Fibroblast of skin of right quadriceps (primary cell): ENCODE measurements at places on chromosomes 4 and X.

DNA sequence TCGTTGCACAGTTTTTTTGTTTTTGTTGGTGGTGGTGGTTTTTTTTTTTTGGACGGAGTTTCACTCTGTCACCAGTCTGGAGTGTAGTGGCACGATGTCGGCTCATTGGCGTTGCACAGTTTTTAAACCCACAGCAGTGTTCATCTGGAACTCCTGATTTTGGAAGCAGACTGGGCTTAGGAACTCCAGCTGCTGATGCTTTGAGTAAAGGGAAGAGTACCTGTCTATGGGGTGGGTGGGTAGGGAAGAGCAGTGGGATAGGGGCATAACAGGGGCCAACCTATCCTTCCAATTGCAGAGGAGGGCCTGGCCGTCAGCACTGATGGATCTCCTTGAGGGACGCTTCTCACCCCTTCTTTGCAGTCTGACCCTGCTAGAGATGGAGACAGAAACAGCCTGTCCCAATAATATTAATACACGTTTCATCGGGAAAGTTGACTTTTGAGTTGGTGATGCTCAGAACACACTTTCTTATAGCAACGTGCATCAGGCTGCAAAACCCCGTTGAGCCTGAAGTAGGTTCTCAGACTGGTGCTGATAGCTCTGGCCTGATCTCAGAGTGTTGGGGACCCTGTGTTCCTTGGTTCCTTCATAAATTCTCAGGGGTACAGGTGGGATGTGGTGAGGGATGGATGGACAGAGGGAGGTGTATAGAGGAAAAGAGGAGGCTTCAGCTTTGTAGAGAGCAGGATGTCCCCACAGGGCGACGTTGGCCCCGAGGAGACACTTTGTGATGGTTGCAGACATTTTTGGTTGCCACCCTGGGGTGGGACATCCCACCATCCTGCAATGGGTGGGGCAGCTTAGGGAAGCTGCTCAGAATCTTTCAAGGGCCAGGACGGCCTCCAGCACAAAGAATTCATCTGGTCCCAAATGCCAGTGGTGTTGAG is 2.3 kb downstream of the CD99 start:
- DNase-seq, result no peak

- no peak for DNase-seq
These were observed 53.2 kb downstream of the ADGRA3 start for GRCh38 chr4:22462688-22463087.

GRCh38 chrX:119942173-119942819 is 1.3 kb downstream of the NKAP start:
- DNase-seq, result no peak

- no peak for DNase-seq
These were observed 94.4 kb downstream of the NPNT start for GRCh38 chr4:105989485-105990242.

DNA sequence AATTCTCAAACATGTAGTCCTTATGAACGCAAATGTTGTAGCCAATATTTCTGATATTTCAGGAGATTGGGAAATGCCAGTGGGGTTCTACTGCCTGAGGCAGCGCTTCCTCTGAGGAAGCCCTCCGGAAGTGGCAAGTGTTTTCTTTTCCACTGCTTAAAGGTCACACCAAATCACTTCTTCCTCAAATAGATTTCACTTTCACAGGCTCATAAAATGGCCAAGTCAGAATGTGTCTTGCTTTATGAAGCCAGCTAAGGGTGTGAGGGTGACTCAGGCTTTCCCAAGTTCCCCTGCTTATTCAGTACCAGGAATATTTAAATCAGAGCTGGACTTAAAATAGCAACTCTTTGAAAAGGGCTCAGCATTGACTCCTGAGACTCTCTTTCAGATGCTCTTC is 514.2 kb upstream of the DIPK2B start:
- DNase-seq, result peak; percentile 71

- no peak for DNase-seq
These were observed 114.9 kb downstream of the SPOCK3 start for GRCh38 chr4:167119392-167119791.

DNA sequence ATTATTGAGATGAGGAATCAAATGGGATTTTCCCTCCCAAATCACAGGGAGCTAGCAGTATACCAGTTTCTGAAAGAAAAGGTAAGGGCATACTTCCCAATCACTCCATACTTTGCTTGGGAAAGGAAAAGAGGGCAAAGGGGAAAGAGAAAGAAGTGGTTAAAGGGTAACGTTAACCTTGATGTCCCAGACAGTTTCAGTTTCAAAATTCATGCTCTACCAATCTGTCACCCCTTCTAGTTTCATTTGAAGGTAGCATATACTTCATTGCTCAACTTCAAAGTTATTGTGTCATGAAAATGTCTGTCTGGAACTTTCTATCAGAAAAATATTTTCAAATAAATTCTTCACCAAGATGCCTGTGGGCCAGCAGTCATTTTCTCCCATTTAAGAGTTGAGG is 16.0 kb downstream of the TNMD start:
- no peak for DNase-seq

GRCh38 chr4:156594624-156595023 is 377.0 kb downstream of the PDGFC start:
- DNase-seq, result peak; percentile 19

- DNase-seq, result no peak
These were observed 48.9 kb downstream of the ACSL4 start for GRCh38 chrX:109684136-109684535.

DNA sequence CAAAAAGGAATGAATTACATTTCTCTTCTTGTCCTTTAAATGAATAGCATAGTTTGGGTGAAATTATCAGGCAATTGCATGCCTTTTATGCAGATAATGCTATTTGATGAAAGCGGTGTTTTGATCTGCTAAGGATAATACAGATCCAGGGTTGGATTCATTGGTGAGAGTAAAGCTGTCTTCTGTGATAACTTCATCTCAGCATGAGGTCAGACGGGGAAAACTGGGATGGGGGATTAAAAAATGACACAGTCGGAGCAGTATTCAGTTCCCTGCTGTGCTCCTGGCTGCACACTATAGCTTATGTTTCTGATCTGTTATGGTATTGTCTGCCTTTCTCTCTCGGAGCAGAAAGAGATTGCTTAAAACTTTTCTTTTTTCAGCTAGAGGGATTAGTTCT is 105.9 kb upstream of the TENM3 start:
- peak; percentile 71 for DNase-seq

DNA sequence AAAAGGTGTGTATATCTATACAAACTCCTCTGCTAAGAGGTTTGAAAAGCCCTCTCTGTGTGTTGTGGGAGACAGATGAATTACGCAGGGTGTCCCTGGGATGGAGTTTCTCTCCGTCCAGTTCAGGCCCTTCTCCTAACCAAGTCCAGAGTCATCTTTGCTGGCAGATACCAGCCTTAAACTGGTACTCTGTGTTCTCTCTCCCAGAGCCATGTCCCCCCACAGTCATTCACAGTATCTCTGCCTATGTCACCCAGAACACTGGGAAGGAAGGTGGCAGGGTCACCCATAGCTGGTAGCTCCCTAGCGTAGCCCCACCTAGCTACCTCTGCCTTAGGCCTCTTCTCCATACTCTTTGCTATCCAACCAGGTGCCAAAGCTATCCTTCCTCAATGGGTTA is 8.9 kb downstream of the AMER1 start:
- DNase-seq, result no peak

GRCh38 chr4:98662626-98663225 is 4.3 kb upstream of the TSPAN5 start:
- DNase-seq, result no peak

DNA sequence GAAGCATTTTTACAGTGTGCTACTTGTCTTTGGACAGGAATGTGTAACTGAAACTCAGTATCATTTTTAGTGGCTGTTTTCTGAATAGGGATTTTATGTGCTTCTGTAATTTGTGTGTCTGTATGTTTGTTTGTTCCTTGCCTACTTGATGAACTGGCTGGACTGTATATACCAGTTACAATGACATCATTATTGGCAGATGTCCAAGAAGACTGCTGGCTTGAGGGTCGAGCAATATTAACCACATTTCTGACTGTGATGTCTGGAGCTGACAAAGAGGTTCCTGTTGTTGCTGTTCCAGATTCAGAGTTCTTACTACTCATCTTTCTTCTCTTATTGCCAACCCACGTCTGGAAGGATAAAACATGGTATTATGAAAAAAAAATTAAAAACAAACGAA is 33.0 kb downstream of the HDX start:
- DNase-seq, result peak; percentile 14

DNA sequence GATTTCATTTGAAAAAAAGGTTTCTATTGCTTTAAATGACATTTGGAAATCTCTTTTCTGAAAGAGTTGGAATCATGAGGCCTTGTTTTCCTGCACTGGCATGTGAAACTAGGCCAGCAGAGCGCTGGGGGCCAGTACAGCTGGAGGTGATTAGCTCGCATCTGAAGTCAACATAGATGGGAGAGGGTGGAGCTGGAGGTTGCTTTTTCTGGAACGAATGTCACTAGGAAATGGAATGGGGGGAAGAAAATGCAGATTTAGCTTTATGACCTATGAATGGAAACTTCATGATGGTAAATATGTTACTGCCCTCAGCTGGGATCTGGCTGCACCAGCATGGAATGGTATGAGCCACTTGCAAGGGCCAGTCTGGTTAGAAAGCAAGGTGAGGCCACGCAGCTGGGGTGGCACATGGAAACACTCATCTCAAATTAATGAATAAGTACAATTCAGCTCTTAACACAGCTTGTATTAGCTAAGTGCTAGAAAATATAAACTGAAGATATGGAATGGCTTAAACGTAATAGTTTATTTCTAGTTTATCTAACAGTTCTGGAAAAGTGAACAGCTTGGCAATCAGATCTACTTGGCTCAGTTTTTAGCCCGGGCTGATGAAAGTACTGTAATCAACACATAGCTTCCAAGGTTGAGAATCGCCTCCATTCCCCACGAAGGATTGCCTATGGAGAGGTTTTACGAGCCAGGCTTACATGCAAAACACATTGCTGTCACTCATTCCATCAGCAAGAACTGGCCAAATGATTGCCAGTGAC is 32.5 kb downstream of the SLC10A6 start:
- DNase-seq, result peak; percentile 82

DNA sequence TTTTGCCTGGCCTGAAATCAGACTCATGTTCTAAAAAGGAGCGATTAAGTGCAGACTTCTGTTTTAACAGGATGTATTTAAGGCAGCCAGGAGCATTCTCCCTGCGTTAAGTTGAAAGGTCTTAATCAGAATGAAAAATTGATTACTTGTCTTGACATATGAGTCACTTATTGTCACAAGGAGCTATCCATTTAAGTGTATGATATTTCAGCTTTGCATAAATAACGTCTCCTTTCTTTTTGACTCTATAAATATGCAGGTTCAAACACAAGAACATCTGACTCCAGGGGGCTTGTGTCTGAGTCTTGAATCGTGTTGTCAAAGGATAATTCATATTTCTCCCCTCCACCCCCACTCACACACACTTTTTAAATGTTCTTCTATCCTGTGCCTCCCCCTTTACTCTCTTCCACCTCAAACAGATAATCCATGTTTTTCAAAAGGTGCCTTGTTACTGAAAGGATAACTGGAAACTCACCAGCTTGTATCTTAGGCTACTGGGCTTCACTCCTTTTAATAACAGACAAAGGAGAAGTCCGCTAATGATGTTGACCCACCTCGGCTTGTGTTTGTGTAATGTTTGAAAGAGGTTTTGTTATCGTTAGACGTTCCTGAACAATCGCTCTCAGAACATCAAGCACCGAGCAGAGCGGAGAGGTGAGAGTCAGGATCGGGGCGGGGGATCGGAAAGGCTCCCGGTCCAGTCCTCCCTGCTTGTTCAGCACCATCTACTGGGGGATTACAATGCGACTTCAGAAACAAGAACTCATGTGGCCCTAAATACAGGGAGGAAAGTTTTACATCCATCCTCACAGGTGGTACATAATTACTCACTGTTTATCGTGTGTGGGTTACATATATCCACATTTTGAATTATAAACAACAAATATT is 107.5 kb upstream of the RPL34 start:
- DNase-seq, result peak; percentile 52

DNA sequence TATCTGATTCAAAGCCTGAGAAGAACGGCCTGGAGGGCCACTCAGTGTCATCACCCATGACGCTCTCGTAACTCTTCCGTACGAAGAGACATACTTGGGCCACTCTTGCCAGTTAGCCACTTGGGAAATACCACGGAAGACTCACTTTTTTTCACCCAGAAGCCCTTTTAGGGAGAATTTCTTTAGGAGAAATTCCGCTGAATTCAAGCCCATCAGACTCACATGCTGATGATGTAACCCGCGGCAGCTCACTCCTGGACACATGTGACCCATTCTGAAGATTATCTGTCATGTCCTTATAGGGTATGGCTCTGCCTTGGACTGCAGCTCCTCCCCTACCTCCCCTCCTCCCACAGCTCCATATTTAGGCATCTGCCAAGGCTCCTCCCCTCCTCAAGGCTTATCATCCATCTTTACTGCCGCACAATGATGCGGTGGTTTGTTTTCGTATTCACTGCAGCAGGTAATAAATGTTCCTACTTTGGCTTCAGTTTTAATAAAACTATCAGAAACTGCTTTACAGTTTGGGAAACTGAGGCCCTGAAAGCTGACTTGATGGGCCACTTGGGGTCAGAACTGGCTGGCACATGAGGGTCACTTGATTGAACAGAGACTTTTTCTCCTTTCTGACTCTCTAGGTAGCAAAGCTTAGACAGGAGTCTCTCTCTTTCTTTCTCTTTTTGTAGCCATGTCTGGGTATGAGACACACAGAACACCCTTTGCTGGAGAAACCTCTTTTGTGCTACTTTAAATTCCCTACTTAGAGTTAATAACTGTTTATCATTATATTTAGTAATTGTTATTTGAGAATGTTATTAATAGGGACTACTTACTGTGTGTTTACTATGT is 42.1 kb downstream of the RHOH start:
- DNase-seq, result peak; percentile 10

- peak; percentile 79 for DNase-seq
These were observed 82.0 kb downstream of the PLS3 start for GRCh38 chrX:115642895-115643530.

DNA sequence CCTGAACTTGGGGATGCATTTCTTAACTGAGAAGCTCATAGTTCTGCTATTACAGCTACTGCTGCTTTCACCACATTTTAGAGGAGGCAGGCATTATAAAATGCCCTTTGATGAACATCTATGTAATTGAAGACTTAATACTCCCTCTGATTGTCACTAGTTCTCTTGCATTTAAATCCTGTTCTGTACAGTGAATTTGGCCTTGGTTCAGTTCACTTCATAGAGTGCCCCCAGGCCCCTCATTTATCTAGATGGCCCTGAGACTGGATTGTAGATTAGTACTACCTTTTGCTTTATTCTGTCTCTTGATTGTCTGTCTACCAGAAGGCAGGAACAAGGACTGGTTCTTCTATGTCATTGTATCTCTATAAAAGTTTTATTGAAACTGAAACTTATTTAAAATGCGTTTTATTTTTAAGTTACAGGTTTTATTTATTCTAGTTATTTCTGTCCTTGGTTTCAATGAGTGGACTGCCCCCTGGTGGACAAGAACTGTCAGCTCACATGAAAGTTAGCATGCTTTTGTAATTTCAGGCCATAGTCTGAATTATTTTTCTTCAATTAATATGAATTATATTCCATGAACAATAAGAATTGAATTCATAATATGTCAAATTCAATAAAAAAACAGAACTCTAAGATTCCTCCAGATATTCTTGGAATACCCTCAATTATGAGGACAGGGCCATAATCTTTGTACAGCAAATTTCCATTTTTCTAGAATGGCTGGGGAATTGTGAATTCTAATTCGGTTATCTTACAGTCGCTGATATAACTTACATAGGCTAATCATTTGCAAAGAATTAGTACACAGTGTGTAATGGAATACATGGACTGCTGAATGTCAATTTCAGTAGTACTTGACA is 47.2 kb upstream of the TMEM33 start:
- DNase-seq, result peak; percentile 31
